Vein endothelial cell (primary cell): ENCODE measurements at places on chromosomes 12 and 14. TPM values are rescaled to one million over a fixed set of nuclear protein-coding genes. Genes with fewer than 3 reads are reported as not detected.

NDUFA9 gene
- 52.6 and 98.1 TPM in 2 replicates for total RNA-seq

SLC22A17 gene
- 0.76 and 1.6 TPM in 2 replicates for total RNA-seq

OR4L1 gene
- not detected in 2 replicates for total RNA-seq

ZNF891 gene
- total RNA-seq = 0.86 and 0.98 TPM in 2 replicates

KRT84 gene
- not detected in 2 replicates for total RNA-seq

MORN3 gene
- total RNA-seq = 0.65 and 0.67 TPM in 2 replicates

IL31 gene
- total RNA-seq = not detected in 2 replicates

CACNA1C gene
- total RNA-seq = 0.86 and 0.98 TPM in 2 replicates

LRP1 gene
- 1.6 and 4.6 TPM in 2 replicates for total RNA-seq

TAS2R20 gene
- 3.9 and 5.4 TPM in 2 replicates for total RNA-seq

MYO1A gene
- total RNA-seq = under 0.01 TPM in 1 of 2 replicates, not detected in the other

IKZF4 gene
- total RNA-seq = 0.67 and 0.98 TPM in 2 replicates

ARID2 gene
- total RNA-seq = 25.5 and 26.3 TPM in 2 replicates

CLEC4E gene
- not detected in 2 replicates for total RNA-seq

RAD51B gene
- 9.1 and 13.2 TPM in 2 replicates for total RNA-seq

COA8 gene
- total RNA-seq = 32.7 and 33.0 TPM in 2 replicates

NAP1L1 gene
- total RNA-seq = 261 and 289 TPM in 2 replicates

ACVRL1 gene
- total RNA-seq = 417 and 629 TPM in 2 replicates

TOMM20L gene
- total RNA-seq = 0.65 TPM in 1 of 2 replicates, not detected in the other

TMEM119 gene
- under 0.01 and 0.10 TPM in 2 replicates for total RNA-seq

CCDC184 gene
- total RNA-seq = under 0.01 and 0.10 TPM in 2 replicates

GPR68 gene
- total RNA-seq = 0.65 and 0.96 TPM in 2 replicates

SYT1 gene
- total RNA-seq = 2.9 and 4.2 TPM in 2 replicates

FAM181A gene
- not detected in 2 replicates for total RNA-seq

NR4A1 gene
- 0.38 and 0.98 TPM in 2 replicates for total RNA-seq

DENND5B gene
- 16.5 and 20.6 TPM in 2 replicates for total RNA-seq

DDN gene
- total RNA-seq = 0.19 and 0.65 TPM in 2 replicates

OR11H7 gene
- total RNA-seq = not detected in 2 replicates

IL26 gene
- total RNA-seq = not detected in 2 replicates

LTB4R2 gene
- 6.5 and 10.6 TPM in 2 replicates for total RNA-seq

OVCH1 gene
- total RNA-seq = not detected in 2 replicates

RNASE7 gene
- not detected in 2 replicates for total RNA-seq

KLHL33 gene
- not detected in 2 replicates for total RNA-seq

TAPBPL gene
- total RNA-seq = 8.2 and 9.3 TPM in 2 replicates

AQP6 gene
- not detected in 2 replicates for total RNA-seq

NGB gene
- not detected in 2 replicates for total RNA-seq

MYBPC1 gene
- total RNA-seq = not detected in 2 replicates

FAM186B gene
- total RNA-seq = 0.48 and 0.65 TPM in 2 replicates

SERPINA3 gene
- not detected in 2 replicates for total RNA-seq

GPR132 gene
- total RNA-seq = not detected in 2 replicates

MMP14 gene
- 268 and 400 TPM in 2 replicates for total RNA-seq

SDR9C7 gene
- not detected in 2 replicates for total RNA-seq

KRT2 gene
- not detected in 2 replicates for total RNA-seq

C12orf54 gene
- total RNA-seq = not detected in 2 replicates

PGF gene
- total RNA-seq = 320 and 421 TPM in 2 replicates

OTX2 gene
- not detected in 2 replicates for total RNA-seq

PRMT5 gene
- total RNA-seq = 59.2 and 61.7 TPM in 2 replicates
